ENCODE measurements at places on chromosomes 11 and 22.

GRCh38 chr11:46564459-46564858 lies 29.4 kb downstream of the AMBRA1 start:
- DNase-seq: no peak

DNA sequence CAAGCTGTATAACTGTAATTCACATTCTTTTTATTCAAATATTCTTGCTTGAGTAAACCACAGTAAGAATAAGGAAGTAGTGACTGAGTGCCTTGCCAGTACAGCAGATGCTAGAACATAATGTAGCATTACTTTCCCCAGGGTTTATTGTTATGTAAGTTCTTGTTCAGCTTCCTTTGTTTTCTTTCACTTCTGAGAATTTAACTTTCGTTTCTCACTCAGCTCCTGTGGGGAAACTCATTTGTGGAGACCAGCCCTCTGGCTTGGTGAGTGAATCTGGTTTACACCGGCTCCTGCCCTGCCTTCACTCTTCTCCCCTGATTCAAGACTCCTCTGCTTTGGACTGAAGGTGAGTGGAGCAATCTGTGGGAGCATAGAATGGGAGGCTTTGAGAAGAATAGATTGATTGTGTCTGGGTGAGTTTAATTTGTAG lies at the start of gene TRIM22:
Gene TRIM22 (plus strand): TSS at position 240 of the 433 bp plus-strand sequence. CDS start 6,443 bp downstream, outside the sequence.
- DNase-seq: peak; percentile 58

- no peak for DNase-seq
These were observed 285.0 kb downstream of the C11orf87 start for GRCh38 chr11:109706945-109707344.

DNA sequence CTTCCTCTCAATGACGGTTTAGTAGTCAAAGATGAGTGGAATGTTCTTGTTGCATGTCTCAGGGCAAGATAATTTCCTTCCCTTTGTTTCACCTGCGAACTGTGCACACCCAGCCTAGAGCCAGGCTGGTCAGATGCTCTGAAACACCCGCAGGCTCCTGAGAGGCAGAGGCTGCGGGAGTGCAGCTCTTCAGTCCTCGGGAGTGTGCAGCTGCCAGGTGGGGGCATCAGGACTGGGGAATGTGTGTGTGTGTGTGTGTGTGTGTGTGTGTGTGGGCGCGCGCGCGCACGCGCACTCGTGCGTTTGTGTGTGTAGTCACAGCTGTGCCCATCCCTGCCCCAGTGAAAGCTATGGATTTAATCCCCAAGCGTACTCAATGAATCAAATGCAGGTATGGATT lies 136.2 kb upstream of the NTM start:
- DNase-seq: no peak

DNA sequence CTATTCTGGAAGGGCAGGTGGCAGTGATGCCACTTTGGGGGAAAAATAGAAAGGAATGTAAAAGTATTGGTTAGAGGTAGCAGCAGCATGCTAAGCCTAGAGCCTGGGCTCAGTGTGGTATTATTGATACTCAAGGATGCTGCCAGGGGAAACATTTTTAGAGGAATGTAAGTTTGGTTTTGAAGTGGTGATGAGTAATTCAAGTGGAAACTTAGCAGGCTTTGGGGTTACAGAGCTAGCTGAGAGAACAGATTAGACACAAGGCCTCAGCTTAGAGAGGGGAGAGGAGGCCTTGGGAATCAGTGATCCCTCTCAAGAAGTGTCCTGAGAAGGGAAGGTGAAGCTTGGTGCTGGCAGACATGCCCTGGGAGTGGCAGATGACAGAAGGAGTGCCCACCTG lies 32.9 kb upstream of the DDI1 start:
- DNase-seq: no peak

GRCh38 chr11:18536209-18536608 lies 9.5 kb upstream of the TSG101 start:
- no peak for DNase-seq

- no peak for DNase-seq
These were observed 144.3 kb downstream of the TRPC6 start for GRCh38 chr11:101439488-101439887.

DNA sequence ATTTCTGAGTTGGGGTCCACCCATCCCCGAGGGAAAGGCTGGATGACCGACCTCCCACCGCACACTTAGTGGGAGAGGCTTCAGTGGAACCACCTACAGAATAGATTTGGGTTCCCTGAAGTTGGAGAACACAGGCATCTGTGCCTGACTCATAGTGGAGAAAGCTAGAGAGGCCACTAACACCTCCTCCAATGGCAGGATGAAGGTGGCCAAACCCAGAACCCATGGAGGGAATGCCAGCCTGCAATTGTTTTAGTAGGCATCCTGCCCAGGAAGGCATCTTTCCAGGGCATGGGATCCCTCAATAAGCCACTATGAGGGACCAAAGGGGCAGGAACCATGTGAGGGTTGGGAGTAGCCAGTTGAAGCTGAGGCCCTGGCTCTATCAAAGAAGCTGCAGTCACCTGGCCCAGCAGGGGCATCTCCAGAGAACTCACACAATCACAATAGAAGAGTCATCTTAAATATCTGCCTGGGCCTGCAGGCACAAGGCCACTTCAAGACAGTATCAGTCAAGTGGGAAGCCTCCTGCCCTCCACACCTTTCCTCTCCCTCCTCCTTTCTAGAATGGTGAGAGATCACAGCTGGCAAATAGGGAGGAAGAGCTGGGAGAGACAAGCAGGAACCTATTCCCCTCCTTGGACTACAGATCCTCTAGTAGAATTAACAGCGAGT lies 124.1 kb upstream of the CSNK2A3 start:
- no peak for DNase-seq

DNA sequence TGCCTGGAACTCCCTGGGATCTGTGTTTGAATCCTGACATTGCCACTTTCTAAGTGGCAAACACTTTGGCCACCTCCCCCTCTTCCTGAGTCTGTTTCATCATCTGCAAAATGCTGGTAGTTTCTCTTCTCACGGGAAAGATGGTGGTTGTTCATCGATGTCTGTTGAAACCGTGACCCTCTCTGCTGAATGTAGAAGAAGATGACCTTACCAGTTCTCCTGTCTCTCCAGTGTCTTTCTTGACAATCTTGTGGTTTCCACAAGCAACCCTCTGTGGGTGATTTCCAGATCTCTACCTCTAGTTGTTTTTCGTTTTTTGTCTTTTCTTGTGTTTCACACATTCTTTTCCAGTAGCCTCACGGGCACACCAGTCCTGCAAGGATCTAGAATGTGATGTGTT lies 27.5 kb downstream of the ZBTB16 start:
- no peak for DNase-seq

DNA sequence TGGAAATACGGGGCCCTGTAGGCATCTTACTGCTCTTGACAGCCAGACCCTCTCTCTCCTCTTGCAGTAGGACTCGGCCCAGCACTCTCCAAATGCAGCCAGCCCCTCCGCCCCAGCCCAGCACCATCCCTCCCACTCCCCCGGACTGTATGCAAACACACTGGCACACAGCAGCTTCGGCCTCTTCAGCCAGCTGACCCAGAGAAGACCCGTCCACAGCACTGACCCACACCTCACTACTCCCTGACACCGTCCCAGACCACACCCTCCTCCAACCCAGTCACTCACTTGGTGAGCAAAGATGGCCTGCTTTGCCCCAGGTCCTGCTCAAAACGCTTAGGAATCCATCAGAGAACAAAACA lies 164.6 kb downstream of the IGLL1 start:
- DNase-seq: no peak

- peak; percentile 8 for DNase-seq
These were observed 871 bp upstream of the TOLLIP start for GRCh38 chr11:1310318-1310687.

DNA sequence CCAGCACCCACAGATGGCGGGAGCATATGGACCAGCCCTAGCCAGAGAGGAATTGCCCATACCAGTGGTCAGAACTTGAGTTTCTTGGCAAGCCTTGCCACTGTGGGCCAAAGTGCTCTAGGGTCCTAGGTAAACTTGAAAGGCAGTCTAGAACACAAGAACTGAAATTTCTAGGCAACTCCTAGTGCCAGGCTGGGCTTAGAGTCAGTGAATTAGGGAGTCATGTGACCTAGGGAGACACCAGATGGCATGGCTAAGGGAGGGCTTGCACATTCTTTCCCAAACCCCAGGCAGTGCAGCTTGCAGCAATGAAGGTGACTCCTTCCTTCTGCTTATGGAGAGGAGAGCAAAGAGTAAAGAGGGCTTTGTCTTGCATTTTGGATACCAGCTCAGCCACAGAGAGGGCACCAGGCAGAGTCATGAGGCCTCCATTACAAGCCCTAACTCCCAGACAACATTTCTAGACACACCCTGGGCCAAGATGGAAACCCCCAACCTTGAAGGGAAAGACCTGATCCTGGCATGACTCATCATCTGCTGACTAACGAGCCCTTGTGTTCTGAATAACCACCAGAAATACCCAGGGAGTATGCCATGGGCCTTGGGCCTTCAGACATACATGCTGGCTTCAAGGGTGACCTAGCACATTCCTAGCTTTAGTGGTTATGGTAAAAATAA lies 19.2 kb upstream of the OR56A3 start:
- DNase-seq: peak; percentile 1

GRCh38 chr11:8220261-8221045 lies 43.2 kb downstream of the LMO1 start:
- DNase-seq: no peak

GRCh38 chr11:130078080-130078479 lies 8.4 kb downstream of the APLP2 start:
- peak; percentile 64 for DNase-seq

DNA sequence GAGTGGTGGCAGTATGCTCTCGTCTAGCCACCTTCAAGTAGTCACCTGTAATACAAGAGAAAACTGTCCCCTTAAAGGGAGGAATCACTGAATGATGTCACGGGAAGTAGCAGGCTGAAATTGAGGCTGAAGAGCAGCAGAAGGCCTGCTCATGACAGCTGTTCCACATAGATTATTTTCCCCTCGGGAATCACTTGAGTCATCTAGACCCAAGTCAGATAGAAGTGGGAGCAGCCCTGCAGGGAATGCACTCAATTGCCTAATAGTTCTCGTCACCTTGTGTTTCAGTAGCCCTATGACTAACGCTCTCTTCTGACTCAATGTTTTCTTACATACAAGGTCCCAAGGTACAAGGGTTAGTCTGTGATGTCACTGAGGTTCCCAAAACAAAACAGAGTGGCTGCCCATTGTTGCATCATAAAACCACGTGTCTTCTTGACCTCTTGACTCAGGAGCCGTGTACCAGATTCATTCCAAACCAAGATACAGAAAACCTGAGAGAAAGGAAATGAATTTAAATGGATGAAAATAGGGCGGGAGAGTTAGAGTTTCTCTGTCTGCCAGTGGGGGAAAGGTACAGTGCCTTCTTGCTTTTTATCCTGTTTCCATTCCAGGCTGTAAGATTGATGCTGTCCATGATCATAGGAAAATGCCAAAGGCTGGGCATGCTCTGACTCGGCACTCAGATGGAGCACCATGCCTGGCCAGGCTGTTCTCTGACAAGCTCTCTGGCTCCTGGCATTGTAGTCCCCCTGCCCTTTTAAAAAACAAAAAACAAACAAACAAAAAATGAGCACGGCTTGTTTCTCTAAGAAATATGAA lies 21.6 kb upstream of the C11orf96 start:
- no peak for DNase-seq

GRCh38 chr22:42317008-42317407 lies 46.6 kb upstream of the TCF20 start:
- DNase-seq: peak; percentile 66

DNA sequence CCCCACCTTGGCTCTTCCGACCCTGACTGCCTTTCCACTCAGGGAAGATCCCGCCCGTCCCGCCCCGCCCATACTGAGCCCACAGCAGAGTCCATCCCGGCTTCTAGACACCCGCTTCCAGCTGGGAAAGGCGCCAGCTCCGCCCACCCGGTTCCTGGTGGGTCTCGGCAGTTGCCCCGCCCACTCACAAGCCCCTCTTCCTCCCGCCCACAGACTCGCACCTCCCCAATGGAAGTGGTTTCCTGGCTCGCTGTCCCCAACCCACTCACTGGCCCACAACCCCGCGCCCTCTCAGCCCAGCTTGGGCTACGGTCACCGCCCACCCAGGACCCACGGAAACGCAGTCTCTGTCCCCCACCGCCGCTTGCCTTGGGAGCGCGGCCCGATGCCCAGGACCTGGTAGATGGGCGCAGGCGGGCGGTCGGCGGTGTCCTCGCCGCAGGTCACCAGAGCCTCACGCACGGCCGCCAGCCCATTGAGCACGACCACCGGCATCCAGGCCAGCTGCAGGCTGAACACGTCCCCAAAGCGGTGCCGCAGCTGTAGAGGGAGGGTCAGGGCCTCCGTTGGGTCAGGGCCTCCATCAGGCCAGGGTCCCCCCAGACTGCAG lies 22.2 kb upstream of the CYP2D6 start:
- DNase-seq: no peak

DNA sequence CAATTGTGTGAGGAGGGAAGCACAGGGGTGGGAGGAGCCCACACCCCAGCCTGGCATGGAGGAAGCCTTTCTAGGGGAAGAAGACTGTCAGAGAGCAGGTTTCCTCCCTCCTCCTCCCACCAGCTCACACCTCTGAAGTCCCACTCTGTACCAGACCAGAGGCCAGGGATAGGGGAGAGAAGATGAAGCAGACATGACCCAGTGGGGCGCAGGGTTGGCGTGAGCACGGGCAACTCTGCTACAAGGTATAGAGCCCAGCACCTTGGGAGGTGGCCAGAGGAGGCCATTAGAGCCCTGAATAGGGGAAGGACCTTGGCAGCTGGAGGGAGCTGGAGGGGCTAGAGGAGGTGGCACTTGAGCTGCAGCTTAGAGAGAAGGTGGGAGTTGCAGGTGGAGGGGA lies 15.9 kb downstream of the SLCO2B1 start:
- DNase-seq: no peak

- DNase-seq: no peak
These were observed 7.0 kb upstream of the CASTOR1 start for GRCh38 chr22:30296324-30296723.

DNA sequence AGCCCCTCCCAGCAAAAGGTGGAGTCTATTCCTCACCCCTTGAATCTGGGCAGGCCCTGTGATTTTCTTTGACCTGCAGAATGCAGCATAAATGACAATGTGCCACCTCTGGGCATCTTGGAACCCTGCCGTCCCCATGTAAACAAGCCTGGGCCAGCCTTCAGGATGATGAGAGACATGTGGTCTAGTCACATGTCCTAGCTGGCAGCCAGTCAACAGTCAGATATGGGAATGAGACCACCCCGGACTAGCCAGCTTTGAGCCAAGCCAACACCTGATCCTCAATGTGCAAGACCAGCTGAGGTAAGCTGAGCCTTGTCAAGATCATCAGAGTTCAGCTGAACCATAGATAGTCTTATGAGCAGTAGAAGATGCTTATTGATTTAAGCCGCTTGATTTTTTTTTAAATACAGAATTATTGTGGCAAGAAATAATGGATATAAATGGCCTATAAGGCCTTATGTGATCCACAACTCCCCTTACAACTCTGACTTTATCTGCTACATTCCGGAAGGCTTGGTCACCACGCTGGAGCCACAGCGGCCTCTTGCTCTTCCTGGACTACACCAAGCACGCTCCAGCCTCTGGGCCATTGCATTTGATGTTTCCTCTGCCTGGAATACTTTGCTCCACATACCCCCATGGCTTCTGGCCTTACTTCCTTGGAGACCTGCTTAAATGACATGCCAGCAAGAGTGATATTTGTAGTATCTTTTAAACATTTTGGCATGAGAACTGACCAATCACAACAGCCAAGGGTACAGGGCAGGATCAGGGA lies 225.9 kb upstream of the SESN3 start:
- no peak for DNase-seq

- no peak for DNase-seq
These were observed 4.8 kb downstream of the OAF start for GRCh38 chr11:120215634-120216033.
